ENCODE measurements at places on chromosomes 7 and 10. TPM values are rescaled to one million over a fixed set of nuclear protein-coding genes. Genes with fewer than 3 reads are reported as not detected.

GDF2 gene
- not detected for total RNA-seq

CALCR gene
- not detected for total RNA-seq

C10orf53 gene
- not detected for total RNA-seq

BLNK gene
- total RNA-seq = 51.3 TPM

SORBS1 gene
- total RNA-seq = 23.2 TPM

Data from esophagus mucosa (tissue), 1 donor.